Renal cortical epithelial cell (primary cell): ENCODE measurements at places on chromosomes 6 and 20. TPM values are rescaled to one million over a fixed set of nuclear protein-coding genes. Genes with fewer than 3 reads are reported as not detected.

DNA sequence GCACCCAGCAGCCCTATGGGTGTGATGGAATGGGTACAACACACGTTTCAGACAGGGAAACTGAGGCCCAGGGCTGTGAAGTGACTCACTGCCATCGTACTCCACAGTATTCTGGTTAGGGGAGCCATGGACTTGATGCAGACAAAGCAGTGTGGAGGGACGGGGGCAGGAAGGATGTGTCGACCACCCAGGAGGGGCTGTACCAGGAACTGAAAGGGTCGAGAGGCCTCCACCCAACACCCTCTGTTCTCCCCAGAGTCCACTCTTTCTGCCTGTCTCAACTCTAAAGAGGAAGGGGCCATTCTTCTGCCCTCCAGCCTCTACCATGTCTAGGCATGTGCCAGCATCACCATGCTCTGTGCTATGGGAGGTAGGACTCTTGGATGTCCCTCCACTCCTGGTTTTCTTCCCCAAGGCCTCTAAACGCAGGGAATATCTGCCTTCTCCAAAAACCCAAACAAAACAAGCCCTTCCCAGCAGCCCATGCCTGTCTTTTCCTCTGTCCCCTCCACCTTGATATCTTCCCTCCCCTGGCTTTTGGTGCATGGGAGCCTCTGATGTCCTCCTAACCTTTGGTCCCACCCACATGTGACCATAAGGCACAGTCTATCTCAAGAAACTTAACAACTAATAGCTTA lies 7.4 kb downstream of the SLC22A1 start:
- DNase-seq, result no peak

GRCh38 chr6:55182016-55182650 lies 7.8 kb downstream of the HCRTR2 start:
- DNase-seq, result peak; percentile 5

DNA sequence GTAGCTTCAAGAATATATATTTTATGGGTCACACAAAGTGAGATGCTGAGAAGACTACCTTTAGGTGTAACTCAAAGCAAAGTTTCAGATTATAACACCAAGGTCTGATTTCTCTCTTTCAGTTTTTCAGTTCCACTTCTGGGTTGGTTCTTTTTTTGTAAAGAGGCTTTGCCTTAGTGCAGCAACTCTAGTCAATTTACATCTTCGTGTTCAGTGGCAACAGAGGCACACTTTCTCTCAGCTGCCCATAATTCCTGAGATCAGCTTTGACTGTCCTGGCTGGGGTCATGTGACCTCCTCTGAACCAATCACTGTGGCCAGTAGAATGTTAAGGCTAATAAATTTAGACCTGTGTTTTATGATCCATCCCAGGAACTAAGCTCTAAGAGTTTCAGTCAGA lies 120.2 kb downstream of the TINAG start:
- DNase-seq, result peak; percentile 38

DNA sequence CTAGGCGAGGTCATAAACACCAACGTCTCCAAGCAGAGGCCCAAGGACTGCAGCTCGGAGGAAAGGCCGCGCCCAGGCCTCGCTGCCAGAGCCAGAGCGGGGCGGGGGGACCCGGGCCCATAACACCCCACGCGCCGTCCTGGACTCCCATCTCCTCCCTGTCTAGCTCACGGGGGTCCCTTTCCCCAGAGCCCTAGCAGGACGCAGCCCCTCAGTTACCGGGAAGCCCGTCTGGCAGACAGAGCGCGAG lies 44.9 kb downstream of the MDFI start:
- DNase-seq, result no peak

GRCh38 chr6:37381579-37381978 lies 27.8 kb downstream of the RNF8 start:
- peak; percentile 80 for DNase-seq

- no peak for DNase-seq
Observed at GRCh38 chr6:63441266-63441956, 121.6 kb upstream of the LGSN start.

DNA sequence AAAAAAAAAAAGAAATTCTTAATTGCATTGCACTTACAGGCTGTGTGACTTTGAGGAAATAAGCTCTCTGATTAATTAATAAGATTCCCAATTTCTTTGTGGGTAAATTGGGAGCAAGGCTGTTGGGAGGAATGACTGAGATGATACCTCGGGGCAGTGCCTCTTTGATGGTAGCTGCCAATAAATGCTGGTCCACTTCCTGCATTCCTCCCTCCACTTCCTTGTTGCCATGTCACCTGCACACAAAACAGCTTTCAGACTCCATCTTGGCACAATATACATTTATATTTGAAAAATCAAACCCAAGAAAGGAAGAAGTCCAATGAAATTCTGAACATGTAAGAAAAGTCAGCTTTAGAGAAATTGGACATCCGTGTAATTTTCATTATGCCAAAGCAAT lies 45.1 kb downstream of the MTHFD1L start:
- DNase-seq, result no peak

Gene SLC17A9
- total RNA-seq, result 0.65 and 3.3 TPM in 2 replicates

DNA sequence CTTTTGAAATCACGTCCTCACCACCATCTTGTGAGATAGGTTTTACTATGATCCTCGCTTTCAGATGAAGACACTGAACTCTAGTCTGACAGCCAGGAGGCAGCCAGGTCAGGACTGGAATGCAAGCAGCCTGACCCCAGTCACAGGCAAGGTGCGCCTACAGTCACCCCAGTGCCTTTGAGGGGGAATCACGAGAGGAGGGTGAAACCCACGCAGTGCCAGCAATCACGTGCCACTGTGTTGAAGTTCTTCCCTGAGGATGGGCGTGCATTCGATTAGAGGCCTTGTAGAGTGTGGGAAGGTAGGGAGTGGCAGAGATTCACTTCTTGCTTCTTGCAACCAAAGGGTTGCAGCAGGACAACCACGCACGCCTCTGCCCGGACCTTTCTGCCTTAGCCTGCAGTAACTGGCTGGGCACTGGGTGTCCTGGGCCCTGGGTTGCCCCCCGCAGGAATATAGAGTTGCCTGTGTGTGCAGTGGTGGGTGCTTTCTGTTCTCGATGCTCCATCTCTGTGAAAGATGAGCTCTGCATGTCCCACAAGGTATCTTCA lies 33.7 kb upstream of the IRF4 start:
- no peak for DNase-seq

DNA sequence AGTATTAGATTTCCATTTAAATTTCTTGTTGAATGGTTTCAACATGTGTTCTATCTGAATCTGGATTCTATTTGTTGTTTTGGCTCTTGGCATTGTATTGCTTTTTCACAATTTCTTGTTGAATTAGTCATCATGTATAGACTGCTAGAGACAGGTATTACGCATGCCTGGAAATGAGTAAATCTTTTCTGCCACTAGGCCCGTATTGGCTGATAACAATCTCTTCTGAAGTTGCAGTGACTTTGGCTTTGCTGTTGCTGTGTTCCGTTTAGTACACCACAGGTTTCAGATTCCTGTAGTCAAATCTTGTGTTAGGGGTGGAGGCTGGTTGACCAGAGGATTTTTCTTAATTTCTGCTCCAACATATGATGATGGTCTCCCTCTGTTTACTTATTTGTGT lies 1339.4 kb downstream of the GRIK2 start:
- no peak for DNase-seq
